ENCODE measurements at places on chromosomes 3 and 15. TPM values are rescaled to one million over a fixed set of nuclear protein-coding genes. Genes with fewer than 3 reads are reported as not detected.

GRM7 gene
- under 0.01 TPM for total RNA-seq

LDHAL6B gene
- total RNA-seq = not detected

COPB2 gene
- 163 TPM for total RNA-seq

ZNF385D gene
- total RNA-seq = 0.33 TPM

OTOL1 gene
- not detected for total RNA-seq

XPC gene
- total RNA-seq = 41.5 TPM

CASR gene
- total RNA-seq = under 0.01 TPM

MASP1 gene
- total RNA-seq = 5.2 TPM

DUOX2 gene
- not detected for total RNA-seq

PPIP5K1 gene
- 64.1 TPM for total RNA-seq

IL17RD gene
- 0.98 TPM for total RNA-seq

GPR62 gene
- total RNA-seq = under 0.01 TPM

CNBP gene
- 220 TPM for total RNA-seq

ZCWPW2 gene
- total RNA-seq = under 0.01 TPM

HTR3E gene
- not detected for total RNA-seq

KNG1 gene
- not detected for total RNA-seq

SCAMP2 gene
- total RNA-seq = 37.2 TPM

FBXL22 gene
- under 0.01 TPM for total RNA-seq

All from vein endothelial cell (primary cell).